AG08396 (cell line): ENCODE measurements at places on chromosomes 6 and 20.

GRCh38 chr6:126718600-126719327, 378.8 kb downstream of the CENPW start:
- DNase-seq = no peak

- DNase-seq = peak; percentile 32
These were observed 62.7 kb downstream of the COL12A1 start for GRCh38 chr6:75143191-75143590.

GRCh38 chr6:119609865-119610264, 260.3 kb upstream of the MAN1A1 start:
- no peak for DNase-seq

- DNase-seq = no peak
These were observed 96.0 kb downstream of the RIMS1 start for GRCh38 chr6:71982389-71982788.

DNA sequence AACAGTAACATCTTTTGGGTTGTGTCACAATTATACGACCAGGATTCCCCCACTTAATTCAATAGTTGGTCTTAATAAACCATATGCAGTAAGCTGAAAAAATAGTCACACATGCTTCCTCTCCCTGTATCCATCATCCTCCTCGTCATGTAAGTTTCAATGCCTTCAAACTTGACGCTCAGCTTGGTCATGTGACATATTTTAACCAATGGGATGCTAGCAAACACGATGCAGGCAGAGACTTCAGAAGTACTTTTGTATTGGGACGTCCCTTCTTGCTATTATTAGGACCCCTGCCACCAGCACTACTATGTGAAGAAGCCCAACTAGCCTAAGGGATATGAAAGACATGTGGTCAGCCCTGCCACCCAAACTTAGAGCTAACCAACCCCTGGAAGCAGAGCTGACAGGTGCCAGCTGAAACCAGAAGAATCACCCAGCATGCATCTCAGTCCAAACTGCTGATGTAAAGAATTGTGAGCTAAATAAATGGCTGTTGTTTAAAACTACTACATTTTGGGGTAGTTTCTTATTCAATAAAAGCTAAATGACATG, 49.3 kb downstream of the CGA start:
- DNase-seq = no peak

DNA sequence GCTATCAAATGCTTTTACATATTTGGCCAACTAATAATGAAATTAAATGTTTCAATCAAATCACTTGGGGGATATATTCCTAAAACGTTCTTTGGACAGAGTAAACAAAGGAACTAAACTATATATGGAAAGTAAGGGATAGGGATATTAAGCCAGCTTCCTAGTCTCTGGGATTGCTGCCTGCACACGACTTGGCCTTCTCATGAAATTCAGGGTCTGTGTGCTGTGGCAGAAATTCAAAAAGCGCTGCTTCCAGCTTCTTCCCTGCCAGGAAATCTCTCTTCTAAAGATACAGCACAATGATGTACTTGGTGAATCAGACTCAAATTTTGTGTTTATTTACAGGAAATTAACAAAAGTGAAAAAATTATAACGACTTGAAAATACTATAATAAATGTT, 206.3 kb upstream of the RAB32 start:
- no peak for DNase-seq

GRCh38 chr6:722077-722524, 29.2 kb upstream of the EXOC2 start:
- peak; percentile 90 for DNase-seq

- DNase-seq = no peak
These were observed 10.7 kb upstream of the TGIF2 start for GRCh38 chr20:36562724-36563123.

DNA sequence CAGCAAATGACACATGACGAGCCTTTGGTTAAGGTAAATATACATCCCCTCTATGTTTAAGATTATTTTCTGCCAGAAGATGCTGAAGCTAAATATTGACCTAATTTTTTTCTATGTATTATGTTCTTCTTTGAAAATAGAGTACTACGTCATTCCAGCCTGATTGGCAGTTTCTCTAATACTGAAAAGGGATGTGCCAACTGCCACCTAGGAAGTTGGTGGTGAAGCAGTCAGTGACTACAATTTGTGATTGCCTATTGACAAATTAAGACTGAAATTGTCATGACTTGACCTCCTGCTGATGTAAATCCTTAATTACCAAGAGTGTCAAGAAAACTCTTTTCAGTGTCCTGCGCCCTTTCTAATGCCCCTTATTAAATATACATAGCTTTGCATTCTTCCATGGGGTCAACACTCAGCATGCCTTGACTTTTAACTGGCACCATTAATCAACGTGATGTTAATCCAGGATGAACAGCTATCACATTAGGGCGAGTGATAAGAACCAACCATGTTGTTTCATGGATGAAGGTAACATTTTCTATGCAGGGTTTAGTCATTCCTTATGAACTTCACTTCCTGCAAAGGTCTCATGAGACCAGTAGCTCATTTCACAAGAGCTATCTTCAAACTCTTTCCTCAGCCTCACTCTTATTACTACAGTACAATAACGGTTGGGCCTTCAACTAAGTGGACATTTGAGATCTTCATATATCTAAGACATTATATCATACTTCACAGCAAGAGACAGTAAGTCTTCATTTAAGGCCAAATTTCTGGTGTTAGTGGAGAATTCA, 22.5 kb upstream of the SGK1 start:
- DNase-seq = no peak

DNA sequence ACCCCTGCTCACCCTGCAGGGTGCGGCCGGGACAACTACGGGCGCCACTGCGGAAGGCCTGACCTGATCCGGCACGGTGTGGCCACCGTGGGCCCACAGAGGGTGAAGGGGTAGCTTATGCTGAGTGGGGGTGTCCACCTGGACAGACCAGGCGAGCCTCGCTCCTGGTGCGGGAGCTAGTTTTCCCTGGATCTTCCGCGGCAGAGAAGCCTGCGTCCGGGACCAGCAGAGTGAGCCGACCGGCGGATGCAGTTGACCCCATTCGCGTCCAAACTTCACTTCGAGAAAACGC, 38.2 kb downstream of the NCR2 start:
- DNase-seq = no peak

GRCh38 chr6:501891-502601, 110.5 kb downstream of the IRF4 start:
- DNase-seq = no peak

DNA sequence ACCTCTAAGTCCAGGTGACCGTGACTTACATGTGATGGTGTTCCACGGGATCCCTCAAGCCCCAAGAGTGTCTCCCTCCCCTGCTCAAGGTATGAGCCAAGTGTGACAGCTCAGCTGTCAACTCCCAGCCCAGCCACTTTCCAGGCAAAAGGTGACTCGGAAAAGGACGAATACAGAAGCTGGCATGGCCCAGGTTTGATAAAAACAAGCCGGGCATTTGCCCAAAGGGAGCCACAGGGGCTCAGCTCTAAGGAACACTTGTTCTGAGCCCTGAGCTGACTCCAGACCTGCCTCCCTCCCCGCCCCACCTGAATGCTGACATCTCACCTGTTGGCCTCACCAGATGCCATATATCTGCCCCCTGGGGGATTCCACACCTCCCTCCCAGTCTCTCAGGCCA, 43.0 kb upstream of the BPIFA2 start:
- DNase-seq = no peak

GRCh38 chr20:3864518-3864917, 17.9 kb downstream of the MAVS start:
- DNase-seq = no peak

GRCh38 chr6:41008011-41008410, 31.0 kb downstream of the UNC5CL start:
- DNase-seq = no peak

DNA sequence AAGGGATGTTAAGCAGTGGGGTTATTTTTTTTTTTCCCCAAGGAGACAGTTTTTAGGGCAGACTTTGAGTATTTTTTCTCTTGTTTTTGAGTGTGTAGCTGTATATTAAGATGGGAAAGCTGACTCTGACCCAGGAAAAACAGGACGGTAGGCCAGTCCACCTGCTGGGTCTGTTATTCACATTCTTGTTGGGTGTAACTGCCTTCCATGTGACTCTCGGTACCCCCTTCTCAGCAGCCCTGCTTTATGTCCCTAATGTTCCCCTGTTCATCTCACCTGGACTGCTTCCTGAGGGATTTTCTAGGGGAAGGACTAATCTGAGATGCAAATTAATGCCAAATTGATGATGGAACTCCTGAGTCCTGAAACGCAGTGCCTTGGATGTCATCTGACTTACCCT, 21.9 kb downstream of the FOXO3 start:
- no peak for DNase-seq
